ENCODE measurements at places on chromosomes 6 and 20.

GRCh38 chr20:25497586-25498279 is 87.6 kb downstream of the NINL start:
- DNase-seq = no peak

DNA sequence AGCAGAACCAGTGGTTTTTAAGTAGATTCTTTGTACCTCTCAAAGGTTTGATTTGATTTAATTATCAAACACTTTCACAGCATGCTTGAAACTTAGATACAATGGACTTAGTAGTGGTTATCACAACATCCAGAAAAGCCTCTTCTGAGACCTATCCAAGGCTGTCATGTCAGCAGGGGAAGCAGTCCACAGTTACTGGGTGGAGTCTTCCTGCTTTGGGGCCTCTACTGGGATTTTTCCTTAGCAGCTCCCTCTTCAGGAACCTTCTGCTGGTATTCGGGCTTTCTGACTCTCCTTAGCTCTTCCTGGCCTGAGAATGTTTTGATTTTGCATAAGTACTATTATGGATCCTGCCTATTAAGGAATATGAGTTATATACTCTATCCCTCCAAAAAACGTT is 36.0 kb downstream of the ARFGEF2 start:
- DNase-seq = no peak

DNA sequence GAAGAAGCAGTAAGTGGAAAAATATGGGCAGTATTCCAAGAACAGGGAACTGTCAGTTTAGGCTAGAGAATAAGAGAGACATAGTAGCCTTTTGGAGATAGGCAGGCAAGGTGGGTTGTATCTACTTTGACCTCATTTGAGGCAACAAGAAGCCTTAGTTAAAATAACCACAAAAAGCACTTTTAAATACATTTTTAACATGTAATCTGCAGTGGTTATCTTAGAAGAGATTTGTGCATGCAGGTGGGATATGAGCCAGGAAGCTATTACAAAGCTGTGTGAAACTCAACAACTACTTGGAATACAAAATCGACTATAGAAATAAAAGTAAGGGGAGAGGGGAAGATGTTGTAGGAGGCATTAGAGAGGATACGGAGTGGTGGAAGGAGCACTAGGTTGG is 143.7 kb upstream of the MCHR2 start:
- no peak for DNase-seq

DNA sequence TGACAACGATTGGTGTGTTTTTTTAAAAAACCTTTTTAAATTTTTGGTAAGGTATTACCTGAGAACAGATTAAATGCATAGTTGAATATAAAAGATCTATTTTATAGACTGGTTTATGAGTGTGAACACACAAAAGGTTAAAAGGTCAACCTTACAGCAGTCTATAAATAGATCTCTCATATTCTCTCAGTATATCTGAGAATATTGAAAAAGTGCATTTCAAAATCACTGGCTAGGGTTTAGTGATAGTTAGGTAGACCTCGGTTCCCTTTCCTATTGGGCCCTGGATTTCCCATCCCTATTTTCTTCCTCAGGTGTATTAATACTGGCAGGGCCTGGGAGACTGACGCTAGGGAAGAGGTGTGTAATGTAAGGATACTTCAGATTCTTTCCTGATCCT is 723 bp upstream of the ZNF451 start:
- no peak for DNase-seq

DNA sequence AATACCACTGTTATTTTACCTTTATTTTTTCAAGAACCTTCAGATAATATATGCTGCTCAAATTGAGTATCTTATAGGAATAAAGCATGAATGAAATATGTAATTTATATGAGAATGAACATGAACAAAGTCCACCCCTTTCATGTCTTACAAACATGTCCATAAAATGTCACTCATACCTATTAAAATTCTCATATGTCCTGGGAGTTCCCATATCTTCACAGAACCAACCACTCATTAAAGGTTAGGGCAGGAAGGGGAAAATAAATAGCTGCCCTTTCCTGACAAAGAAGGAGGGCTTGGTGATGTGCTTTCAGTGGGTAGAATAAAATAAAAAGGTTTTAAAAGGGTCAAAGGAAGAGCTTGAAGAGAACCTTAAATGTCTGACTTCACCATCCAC is 125.3 kb downstream of the BTBD9 start:
- DNase-seq = no peak

- no peak for DNase-seq
These were observed 226.6 kb upstream of the MOCS1 start for GRCh38 chr6:40160826-40161225.

GRCh38 chr6:153015094-153015640 is 12.7 kb upstream of the MTRF1L start:
- DNase-seq = no peak

- no peak for DNase-seq
These were observed 44.0 kb downstream of the GCNT2 start for GRCh38 chr6:10564975-10565673.

- no peak for DNase-seq
These were observed 219.0 kb downstream of the TTLL2 start for GRCh38 chr6:167543602-167544497.

DNA sequence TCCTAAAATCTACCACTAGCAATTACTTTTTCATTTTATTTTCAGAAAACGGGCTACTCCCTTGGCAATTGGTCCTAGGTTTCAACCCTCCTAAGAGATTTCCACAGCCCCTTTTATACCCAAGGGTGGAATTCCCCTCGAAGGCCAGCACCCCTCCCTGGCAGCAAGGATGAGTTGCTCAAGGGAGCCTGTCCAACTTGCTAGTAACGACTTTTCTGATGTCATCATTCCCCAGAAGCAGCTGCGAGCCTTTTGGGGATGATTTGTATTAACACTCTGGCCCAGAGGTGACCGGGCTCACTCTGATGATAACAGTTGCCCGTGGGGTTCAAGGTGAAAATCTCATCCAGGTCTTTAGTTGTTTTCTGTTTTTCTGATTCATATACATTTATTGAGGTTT is 30.7 kb upstream of the NAA20 start:
- DNase-seq = no peak

GRCh38 chr6:24431045-24431451 is 28.3 kb downstream of the MRS2 start:
- DNase-seq = no peak

- DNase-seq = no peak
These were observed 490.4 kb downstream of the BMP2 start for GRCh38 chr20:7257692-7258466.

- DNase-seq = no peak
These were observed 82.2 kb upstream of the PAX1 start for GRCh38 chr20:21623074-21623780.

- no peak for DNase-seq
These were observed 5.1 kb downstream of the C6orf132 start for GRCh38 chr6:42137194-42137753.

DNA sequence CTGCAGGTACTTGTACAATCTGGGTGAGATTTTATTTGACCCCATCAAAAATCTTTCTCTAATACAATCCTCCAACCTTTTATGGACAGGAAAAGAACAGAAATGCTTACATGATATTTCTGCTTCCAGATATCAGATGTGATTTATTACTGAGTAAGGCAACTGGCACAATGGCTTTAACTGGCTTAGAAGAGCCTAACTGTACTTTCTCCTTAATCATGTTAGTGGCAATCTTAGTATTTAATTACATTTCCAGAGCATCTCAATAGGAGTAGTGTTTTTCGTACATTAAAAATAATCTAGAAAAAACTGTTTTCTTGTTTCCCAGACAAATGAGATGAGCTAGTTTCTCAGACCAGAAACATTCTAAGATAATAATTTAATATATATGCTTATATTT is 251.6 kb downstream of the KCNQ5 start:
- no peak for DNase-seq

DNA sequence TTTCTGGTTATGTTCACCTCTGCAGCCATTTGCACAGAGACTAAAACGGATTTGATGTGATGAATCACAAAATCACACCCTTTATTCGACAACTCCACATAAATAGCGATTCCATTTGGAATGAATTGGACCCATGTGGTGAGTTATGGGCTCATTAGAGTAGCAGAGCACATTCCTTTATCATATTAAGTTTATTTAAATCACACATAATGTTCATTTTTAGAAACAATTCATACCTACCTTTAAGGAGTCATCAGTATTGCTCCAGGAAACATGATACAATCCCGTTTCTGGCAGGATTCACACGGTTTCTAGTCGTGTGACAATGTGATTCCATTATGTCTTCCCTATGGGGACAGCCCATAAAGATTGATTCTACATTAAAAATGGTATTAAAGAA is 303.5 kb downstream of the CDH4 start:
- DNase-seq = no peak

DNA sequence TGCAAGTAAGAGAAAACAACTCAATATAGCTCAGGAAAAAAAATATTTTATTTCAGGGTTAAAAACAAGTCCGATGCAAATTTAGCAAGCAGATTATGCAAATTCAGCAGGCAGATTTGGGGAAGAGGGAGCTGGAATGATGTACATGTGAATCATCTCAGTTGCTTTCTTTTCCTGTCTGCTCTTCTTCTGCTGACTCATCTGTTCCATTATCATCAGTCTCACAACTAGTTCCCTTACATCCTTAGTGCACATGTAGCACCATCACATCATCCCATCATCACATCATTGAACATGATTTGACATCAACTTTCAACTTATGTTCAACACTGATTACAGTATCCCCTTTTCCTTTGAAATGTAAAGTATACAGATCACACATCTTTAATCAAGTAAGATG is 11.5 kb upstream of the DEFB113 start:
- DNase-seq = no peak

GRCh38 chr6:137358273-137358672 is 135.9 kb downstream of the OLIG3 start:
- DNase-seq = no peak

DNA sequence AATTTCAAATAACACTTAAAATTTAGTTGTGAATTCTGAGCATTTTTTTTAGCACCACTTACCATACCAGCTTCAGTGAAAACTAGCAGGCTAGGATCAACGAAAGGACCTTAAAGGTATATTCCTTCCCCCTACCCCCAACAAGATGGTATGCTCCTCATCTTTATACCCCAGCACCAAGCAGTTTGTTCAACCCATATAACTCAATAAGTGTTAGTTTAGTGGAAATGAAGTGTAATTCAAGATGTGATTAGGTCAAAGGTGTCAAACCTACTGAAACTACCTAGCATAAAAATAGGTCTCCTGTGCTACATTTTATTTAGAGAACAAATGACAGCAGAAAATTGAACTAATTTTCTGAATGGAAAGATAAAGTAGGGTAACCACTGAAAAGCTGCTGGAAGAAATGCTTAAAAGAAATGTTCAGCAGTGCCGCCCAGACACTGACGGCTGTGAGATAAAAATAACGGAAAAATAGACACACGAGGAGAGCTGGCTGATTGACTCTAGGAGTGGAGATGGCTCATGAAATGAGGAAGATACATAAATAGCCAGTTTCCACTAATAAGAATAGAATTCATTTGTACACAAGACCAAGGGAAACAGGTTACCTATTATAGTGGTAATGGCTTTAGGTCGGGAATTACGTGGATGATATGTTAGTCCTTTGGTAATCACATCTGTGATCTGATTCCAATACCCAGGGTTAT is 94.8 kb downstream of the IPCEF1 start:
- DNase-seq = no peak

- no peak for DNase-seq
These were observed 140.8 kb upstream of the CARMIL1 start for GRCh38 chr6:25138233-25138933.

DNA sequence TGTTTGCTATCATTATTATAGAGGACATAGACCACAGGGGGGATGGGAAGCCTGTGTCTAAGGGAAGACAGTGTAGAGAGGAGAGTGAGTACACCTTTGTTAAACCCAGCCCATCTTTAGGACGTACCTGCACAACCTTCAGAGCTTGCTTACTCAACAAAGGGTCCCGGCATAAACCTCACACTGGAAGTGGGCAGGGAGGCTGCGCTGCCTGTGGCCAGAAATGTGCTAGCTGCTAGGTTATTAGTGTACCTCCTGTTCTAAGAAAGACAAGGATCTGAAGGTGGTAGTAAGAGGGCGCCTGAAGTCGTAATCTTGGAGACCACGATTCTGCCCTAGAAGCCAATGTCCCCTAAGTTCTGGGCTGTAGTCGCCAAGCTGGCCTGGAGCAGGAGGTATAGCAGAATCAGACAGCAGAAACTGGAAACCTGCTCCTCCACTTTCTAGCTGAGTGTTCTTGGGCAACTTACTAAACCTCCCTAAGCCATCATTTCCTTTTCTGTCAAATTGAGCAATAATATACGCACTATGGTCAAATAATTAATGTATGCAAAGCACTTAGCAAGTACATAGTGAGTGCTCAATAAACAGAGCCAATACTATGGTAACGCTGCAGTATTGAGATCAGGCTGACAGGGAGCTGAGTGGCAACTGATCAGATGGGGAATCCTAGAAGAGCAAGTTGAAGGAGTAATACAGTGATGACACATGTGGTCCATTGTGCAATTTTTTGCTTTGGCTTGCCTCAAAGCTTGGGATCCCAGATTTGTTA is 16.8 kb upstream of the AKIRIN2 start:
- DNase-seq = no peak

DNA sequence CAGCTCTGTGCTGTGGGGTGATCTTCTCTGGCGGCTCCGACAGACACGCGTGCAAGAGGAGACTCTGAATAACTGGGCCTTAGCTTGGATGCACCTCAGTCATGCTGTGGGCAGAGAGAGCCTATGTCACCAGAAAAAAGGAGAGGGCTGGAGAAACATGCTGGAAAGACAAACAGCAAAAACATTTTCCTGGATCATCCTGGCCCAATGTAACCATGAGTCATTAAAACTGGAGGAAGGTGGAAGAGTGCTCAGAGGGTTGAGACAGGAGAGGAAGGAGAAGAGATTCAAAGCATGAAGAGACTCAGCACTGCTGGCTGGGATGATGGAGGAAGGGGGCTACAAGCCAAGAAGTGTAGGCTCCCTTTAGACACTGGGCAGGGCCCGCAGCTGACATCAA is 292.0 kb downstream of the CDH26 start:
- no peak for DNase-seq

Data from cerebellar nuclear complex (tissue), 1 donor.